Kidney epithelial cell (primary cell): ENCODE measurements at places on chromosomes 3 and 15.

DNA sequence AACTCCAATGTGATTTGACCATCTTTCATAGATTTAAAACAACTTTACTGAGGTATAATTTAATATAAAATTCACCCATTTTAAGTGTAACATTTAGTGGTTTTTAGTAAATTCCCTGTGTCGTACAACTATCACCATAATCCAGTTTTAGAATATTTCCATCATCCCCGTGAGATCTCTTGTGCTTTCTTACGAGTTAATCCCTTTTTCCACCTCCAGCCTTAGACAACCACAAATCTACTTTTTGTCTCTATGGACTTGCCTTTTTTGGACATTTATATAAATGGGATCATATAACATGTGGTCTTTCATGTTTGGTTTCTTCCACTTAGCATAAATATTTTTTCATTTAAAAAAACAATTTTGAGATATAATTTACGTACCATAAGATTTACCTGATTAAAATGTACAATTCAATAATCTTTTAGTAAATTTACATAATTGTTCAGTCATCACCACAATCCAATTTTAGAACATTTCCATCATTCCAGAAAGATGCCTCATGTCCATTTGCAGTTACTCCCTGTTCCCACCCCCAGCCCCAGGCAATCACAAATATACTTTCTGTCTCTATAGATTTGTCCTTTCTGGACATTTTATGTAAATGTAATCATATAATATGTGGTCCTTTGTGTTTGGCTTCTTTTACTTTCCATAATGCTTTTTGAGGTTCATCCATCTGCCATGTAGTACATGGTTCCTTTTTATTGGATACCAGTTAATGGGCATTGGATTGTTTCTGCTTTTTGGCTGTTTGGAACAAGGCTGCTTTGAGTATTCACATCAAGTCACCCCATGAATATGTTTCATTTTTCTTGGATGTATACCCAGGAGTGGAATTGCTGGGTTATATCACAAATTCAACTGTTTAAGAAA lies 3.1 kb downstream of the OXSR1 start:
- DNase-seq, result no peak

DNA sequence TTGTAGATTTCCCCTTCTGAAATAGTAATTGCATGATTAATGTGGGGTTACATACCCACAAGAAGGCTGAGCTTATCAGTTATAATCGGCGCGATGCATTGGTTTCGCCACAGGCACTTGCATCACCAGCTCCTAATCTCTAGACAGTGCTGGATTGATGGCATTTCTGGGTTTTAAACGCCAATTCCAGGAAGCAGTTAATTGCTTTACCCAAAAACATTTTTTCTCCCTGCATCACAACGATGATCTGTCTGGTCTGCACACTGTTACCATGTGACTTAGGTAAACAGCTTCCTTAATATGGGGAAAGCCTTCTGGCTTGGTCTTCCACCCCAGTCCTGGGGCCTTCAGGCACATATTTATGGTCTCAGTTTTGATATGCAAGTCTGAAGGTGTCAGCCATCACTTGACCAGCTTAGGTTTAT lies 70.0 kb upstream of the HEG1 start:
- no peak for DNase-seq

DNA sequence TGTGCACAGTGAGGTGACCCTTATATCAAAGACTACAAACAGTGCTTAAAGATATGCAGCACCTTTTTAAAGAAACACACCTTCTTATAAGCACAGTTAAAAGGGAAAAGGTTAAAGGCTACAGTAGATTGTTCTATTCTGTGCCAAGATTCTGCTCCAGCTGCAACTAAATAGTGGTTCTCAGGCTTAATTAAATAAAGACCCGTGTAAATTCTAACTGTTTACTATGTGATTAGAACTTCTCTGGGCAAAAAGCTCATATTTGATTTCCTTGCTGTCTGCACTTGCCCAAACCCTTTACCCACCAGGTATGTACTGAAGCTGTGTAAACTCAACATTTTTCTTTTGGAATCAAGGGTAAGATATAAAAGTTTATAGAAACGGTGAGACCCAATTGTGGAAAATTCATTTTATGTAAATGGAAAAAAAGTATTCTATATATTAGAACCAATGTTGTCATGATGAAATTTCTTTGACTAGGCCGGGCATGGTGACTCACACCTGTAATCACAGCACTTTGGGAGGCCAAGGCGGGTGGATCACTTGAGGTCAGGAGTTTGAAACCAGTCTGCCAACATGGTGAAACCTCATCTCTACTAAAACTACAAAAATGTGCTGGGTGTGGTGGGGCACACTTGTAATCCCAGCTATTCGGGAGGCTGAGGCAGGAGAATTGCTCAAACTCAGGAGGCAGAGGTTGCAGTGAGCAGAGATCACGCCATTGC lies 230.6 kb downstream of the MECOM start:
- no peak for DNase-seq

DNA sequence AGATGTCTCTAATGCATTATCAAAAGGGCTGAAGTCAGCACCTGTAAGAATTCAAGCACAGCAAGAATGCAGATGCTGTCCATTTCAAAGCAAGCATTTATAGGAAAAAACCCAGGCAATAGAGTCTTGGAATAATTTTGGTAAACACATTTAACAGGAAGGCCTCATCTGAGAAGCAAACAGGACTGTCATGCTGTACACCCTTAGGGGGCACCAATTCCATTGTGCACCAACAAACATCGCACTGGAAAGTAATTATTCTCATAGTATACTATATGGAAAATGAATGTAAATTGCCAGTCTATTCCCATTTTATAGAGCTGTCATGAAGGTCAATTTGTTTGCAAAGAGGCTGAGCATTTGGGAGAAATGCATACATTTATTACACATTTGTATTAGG lies 247.3 kb upstream of the SUCLG2 start:
- DNase-seq, result no peak

GRCh38 chr3:155714295-155714718 lies 30.6 kb downstream of the PLCH1 start:
- no peak for DNase-seq

DNA sequence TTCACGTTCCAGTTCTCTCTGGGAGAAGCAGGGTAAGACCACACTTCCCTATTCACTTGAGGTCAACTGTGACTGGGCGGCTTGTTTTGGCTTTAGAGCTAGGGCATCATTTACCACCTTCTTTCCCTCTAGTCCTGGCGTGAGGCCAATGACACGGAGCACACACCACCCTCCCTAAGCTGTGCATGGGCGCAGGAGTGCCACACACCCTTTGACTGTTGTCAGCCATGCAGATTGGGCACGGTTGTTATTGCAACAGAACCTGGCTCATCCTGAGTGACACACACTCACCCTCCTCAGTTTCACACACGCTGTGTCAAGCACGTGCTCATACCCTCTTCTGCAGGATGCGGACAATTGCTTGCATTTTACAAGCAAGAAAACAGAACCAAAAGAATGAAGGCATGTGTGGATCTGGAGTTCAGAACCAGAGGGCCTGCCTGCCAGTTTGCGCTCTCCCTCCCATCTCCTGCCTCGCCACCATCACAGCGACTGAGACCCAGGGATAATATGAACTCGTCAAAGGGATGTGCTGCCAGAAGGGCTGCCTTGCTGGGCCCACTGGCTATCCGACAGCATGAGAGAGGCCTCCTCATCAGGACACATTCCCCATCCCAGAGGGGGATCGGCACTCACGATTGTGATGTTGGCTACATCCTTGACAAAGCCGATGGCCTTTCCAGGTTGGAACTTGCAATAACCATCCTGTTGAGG lies 17.6 kb downstream of the CTSH start:
- no peak for DNase-seq

- no peak for DNase-seq
Observed at GRCh38 chr3:65678516-65678915, 360.2 kb downstream of the MAGI1 start.

GRCh38 chr3:12447075-12447474 lies 37.2 kb upstream of the TSEN2 start:
- DNase-seq, result no peak

DNA sequence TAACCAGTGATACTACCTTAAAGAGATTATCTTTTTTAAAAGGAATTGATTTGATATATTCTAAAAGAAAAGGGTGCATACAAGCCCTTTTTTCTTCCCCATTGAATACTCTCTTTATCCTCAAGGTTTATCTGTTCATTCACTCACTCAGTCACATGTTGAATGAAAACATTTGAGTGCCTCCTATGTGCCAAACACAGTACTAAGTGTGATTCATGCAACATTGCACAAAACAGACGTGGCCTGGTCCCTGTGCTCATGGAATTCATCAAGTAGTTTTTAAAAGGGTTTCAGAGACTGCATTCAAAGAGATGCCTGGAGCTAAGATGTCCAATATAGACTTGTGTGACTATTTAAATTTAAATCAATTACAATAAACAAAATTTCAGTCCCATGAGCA lies 462.2 kb upstream of the MDFIC2 start:
- DNase-seq, result no peak

GRCh38 chr15:92002666-92003065 lies 149.2 kb downstream of the SLCO3A1 start:
- DNase-seq, result no peak

GRCh38 chr15:70560617-70561328 lies 202.6 kb downstream of the UACA start:
- no peak for DNase-seq

DNA sequence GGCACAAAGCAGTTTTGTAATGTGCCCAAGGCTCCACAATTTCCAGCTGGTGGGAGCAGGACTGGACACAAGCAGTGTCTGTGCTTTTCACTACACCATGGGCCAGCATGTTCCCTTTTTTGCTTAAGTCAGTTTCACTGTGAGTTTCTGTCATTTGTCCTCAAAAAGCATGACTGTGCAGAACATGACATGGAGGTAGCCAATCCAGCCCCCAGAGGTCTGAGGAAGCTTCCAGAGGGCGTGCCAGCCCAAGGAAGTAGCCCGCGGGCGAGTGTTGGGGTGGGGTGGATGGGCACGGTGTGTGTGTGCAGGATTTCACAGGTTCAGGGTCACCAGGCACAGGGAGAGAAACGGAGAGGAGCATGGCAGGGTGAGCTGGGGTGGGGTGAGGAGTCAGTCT lies 8.0 kb upstream of the EEFSEC start:
- no peak for DNase-seq
